ENCODE measurements at places on chromosomes 4 and X.

DNA sequence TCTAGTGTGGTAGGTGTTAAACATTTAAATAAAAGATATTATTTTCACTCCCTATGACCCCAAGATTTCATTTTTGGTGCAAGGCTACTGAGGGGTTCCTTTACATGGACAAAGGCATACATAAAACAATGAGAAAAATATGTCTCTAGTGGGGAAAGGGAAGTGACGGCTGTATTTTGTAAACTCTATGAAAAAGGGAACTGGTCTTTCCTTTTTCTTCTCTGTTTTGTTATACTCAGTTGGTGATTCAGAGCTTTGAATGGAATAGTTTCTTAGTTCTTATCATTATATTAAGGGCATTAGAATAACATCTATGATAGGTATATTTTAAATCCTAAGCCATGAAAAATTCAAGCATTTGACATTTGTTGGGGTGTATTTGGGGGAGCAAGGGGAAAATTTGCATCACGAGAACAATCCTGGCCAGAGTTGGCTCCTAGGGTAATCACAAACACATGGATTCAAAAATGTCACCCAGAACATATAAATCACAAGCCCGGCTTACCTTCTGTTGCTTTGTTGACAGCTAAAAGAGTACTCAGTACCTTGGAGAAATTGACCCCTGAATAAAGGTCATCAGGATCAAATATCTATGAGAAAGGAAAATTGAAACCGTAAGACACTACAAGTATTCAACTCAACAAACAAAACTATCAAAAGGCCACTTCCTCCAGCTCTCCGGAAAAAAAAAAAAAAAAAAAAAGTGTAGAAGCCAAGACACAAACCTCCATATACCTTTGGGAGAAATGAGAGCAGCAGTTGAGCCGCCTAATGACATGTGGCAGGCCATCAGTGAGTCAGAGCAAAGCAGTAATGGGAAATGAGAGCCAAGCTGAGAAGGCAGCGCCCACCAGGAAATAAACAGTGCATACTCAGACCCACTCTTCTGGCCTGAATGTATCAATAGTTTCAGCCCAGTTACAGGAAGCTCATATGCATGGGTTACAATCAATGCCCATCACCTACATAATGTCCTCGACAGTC is 33.4 kb downstream of the ARHGEF6 start:
- DNase-seq = no peak

DNA sequence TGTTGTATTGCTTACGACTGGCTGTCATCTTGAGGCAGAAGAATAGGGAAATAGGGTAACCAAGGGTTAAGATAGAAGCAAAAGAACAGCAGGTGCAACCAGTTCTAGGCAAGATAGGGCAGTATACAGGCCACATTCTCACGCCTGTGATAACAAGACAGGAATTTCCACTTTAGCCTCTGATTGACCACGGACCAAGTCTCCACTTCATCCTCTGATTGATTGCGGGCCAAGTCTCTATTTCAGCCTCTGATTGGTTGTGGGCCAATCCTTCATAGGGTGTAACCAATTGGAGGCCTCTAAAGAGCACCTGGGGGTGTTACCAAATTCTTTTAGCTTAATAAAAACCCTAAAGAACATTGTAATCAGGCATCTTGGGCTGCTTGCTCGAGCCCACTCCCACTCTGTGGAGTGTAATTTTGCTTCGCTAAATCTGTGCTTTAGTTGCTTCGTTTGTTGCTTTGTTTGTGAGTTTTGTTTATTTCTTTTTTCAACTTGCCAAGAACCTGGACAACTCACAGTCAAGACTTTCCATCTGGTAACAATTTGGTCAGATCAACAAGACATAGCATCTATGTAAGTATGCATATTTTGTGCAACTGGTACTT is 8.7 kb upstream of the TBC1D9 start:
- DNase-seq = no peak

- DNase-seq = no peak
These were observed 30.7 kb downstream of the DACH2 start for GRCh38 chrX:86178906-86179305.

DNA sequence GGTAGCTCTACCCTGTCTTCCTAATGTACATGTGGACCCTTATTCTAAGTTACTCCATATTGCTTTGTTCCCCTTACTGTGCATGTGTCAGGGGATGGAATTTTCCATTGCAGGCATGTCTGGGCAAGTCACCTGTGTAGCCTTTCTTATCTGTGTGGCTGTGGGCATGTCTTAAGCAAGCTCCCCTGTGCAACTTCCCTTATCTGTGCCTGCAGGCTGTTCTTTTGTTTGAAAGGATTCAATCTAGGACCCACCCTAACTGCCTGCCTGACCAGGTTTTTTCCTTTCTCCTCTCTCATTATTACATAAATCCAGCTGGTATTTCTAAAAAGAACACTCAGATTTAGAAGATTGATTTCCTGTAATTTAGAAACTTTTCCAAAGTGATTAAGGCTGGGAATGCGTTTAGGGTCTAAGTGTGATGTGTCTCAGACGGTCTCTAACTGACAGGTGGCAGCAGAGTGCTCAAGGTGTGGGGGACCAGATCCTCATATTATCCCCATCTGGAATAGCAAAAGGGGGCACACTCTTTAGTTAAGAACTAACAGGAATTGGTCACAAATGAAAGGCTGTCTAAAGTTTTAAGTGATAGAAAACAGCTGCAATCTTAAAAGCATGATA is 198.9 kb upstream of the PPP1R2C start:
- no peak for DNase-seq

DNA sequence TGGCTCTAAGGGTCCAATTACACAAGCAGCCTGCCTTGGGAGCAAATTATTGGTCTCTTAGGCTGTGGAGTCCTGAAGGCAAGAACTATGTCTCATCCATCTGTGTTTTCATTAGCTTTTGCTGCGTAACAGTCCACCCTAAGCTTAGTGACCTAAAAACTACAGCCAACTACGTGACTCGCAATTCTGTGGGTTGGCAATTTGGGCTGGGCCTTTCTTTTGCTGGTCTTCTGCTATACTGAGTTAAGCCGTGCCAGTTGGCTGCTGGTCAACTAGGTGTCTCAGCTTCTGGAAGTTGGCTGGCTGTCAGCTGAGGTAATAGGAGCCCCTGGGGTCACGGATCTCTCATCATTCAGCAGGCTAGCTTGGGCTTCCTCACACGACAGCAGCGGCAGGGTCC is 205.6 kb upstream of the S100G start:
- DNase-seq = no peak

DNA sequence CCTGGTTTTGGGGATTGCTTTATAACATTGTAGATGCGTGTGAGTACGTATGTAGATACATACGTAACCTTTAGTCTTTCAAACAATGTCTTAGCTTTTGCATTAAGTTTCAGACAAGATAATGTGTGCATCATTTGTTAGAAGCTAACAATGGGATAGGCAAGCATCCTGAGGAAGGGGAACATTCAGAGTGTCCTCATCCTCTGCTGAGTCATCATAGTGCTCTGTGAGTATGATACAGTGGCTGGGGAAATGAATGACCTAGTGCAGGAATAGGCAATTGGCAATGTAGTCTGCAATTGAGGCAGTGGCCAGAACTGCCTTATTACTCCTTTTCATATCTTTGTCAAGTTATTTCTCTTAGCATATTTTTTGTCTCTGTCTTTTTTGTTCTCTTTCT is 7.3 kb downstream of the NAP1L5 start:
- DNase-seq = no peak

DNA sequence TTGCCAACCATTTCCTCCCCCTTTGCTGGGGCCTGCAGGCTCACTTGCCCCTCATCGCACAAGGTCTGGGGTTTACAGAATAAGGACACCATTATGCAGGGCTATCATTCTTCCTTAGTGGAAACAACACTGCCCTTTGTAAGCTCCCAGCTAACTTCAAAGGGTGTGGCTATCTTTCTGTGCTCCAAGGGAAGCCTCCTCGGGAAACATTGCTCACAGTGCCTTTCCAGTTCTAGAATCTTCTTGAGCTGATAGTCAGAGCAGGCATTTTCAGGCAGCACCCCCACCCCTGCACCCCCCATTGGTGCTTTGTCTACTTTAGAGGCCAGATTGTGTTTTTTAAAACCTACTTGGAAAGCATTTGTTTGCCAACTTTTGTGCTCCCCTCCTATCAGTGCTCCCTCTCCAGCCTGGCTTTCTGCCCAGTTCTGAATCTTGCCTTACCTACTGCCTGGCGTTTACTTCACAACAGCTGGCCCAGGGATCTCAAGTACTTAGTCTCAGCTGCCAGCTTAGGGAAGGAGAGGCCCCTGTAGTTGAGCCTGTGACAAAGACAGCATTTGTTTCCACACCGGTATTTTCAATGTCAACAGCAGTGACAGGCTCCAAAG is 53.5 kb downstream of the PLAC1 start:
- DNase-seq = no peak

GRCh38 chrX:53422861-53423306 is at the start of gene RIBC1:
RIBC1 (plus strand) TSS chrX:53422873; CDS start chrX:53426277, 3,404 bp downstream.
- no peak for DNase-seq

- DNase-seq = no peak
These were observed 1282.0 kb downstream of the PCDH7 start for GRCh38 chr4:32002037-32002747.

DNA sequence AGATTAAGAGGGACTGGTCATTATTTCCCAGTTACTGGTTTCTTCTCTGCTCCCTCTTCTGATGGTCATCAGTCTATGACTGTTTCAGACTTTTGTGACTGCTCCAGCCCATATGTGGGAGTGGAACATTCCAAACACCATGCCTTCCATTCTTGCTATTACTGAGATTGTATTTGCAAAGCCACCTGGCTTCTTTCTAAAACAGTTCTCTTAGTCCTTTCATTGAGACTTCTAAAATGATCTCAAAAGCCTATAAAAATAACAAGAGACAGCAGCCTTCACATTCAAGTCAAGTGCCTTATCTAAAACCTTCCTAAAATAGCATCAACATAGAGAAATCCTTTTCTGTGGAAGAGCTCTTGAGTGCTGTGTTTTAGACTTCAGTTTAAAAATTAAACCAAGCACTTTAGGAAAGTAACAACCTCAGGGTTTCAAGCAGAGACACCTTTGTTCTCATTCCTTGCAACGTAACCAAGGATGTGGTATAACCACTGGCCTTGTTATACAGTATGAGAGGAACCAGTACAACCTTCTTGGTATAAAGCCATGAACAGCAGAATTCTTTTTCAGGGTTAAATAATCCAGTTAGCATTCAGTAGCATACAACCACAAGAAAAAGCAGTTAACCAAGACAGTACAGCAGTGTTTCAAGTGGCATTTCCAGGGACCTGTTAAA is 97.1 kb downstream of the NFKB1 start:
- DNase-seq = no peak

GRCh38 chrX:115949900-115950822 is 220.4 kb upstream of the AGTR2 start:
- DNase-seq = no peak

All from CD4-positive, alpha-beta T cell (primary cell).